Heart left ventricle (tissue), 16 donors: ENCODE measurements at places on chromosomes 7 and 10.

DNA sequence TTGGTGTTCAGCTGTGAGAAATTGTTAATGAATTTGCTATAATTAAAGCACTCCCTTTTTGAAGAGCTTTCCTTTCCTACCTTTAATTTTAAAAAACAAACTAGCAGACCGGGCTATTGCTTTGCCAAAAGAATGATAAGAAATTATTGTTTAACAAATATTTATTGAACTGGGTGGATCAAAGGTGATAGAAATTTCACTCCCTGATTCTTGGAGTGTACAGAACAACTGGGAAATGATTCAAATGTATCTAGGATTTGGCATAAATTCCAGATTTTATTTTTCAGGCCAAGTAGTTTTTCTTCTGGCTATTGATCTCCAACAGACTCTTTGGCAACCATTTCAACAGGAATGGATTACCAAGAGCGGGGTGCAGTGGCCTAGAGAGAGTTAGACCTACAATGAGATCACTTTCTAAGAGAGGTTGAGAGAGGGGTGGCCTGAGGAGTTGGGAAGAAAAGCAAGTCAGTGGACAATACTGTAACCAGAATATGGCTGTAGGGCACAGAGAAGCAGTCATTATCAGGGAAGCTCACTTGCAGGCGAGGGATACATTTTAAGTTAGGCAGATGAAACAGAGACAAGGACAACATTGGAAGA, 71.9 kb downstream of the PLXDC2 start:
- DNase-seq: no peak

DNA sequence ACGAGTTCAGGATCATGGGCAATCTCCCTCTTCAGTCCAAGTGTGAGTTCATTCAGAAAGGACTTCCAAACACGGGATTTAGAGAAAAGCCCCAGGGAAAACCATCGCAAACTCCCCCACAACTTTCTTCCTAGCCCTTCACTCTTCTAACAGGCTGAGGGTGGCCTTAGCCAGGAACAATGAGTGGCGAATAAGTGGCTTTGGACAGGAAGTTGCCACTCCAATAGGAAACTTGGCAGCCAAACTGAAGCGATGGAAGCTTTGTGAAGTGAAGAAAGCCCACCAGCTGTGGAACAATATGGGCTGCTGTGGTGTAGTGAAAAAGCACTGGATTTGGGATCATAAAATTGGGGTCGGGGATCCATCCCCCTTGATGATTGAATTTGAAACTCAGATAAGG, 193.2 kb downstream of the TEX36 start:
- DNase-seq: no peak

DNA sequence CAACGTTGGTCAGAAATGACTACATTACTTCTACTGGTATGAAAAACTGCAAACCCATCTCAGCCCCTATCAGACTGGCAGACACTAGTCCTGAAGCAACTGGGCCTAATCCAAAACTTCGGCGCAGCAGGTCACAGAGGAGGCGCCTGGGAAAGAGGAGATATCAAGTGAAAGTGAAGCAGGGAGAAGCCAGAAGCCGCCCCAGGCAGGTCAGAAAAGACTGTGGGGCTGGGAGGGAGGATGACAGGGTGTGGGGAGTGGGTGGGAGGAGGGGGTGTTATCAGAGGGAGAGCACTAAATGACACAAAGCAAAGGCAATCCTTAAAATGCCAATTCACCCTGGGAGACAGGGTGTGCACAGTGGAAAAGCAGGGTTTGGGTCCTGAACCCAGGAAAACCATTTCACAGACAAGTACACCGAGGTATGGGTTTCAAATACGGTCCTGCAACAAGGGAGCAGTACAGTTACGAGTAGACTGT, 731 bp downstream of the CHCHD3 start:
- peak; percentile 51 for DNase-seq

DNA sequence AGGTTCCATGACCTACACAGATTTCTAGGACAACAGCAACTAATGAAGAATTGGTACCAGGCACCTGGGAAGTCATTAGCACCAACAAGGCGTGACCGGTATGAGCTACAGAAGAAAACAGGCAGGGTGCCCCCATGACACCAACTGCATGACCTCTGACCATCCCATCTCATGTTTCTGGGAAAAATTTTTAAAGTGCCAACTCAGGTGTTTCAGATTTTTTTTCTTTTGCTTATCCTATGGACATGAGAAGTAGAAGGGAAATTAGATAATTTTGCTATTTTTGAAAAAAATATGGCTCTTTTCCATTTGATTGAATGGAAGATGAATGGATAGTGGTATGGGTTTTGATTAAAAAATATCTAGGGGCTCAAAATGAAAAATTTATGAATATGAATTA, 154.8 kb downstream of the NRCAM start:
- no peak for DNase-seq

- no peak for DNase-seq
Observed at GRCh38 chr7:36404639-36405408, 15.2 kb downstream of the ANLN start.
